NCI-H1105 (cell line): ENCODE measurements at places on chromosomes 1 and 21.

GRCh38 chr21:16407403-16408240, 677.8 kb downstream of the USP25 start:
- DNase-seq: no peak

DNA sequence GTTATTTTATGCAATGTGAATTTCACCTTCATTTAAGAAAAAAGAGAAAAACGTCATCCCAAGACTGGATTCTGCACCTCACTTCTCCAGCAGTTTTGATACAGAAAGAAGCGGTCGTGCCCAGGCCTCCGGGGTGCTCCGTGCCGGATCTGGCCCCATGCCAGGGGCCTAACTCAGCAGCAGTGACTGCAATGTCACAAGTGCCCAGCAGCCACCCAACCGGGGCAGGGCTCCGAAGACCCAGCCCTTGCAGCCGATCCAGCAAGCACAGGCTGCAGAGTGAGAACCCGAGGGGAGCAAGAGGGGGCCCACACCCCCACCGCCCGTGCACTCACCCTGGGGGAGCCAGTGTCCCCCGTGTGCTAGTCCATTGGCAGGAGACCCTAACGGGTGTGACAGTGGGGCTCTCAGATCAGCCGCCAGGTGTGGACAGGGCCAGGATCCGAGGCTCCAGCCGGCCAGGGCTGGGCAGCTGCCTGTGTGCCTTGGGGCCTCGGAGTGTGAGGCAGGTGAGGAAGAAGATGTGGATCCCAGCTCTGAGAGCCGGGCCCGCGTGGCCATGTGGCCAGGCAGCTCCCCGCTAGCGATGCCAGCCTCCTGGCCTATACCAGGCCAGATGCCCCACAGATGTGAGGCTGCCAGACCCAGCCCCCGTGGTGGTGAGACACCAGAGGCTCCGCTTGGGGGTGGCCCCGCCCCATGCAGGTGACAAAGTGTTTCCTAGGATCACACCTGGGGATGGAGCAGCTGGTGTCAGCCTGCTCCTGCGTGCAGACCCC, 60.6 kb downstream of the MEGF6 start:
- DNase-seq: no peak

DNA sequence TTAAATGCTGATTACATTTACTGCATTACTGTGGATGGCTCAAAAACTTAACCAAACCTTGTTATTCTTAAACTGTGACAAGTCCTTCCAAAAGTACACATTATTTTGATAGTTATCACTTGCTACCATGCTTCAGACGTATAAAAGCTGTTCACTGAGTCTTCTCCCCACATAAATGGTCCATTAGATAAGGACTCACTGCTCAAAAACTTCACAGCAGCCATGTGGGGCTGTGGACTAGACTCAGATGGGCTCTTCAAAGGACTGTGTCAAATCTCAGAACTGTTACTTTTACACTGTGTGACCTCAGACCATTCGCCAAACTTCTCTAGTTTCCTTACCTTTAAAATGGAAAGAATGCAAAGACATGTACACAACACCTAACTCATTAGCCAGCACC, 11.6 kb downstream of the SCAF4 start:
- no peak for DNase-seq

DNA sequence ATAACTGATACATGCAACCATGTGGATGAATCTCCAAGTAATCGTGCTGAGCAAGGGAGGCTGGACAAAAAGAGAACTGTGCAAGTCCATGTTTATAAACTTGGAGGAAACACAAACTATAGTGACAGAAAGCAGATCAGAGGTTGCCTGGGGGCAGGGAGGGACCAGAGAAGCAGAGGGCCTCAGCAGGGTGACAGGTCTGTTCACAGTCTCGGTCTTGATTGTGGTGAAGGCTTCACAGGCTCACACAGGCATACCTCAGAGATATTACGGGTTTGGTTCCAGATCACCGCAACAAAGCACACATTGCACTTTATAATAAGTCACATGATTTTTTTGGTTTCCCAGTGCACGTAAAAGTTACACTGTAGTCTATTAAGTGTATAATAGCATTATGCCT, 28.5 kb downstream of the ACOT7 start:
- DNase-seq: no peak

GRCh38 chr1:89608319-89608983, 24.5 kb upstream of the LRRC8C start:
- DNase-seq: no peak

DNA sequence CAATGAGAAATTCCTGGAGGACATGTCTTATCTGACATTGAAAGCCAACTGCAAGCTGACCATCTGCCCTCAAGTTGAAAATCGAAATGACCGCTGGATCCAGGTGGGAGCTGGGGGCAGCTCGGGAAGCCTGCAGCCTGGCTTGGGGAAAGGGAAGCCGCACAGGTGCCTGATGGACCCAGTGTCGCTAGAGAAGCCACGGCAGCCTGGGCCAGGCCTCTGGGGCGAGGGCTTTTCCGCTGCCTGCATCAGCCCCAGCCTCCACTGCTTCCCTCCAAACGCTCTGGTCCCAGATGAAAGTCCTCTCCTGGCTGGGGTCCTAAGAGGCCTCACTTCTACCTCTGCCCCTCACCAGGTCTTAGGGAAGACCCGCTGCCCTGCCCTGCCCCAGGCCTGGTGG, 18.8 kb upstream of the PADI3 start:
- no peak for DNase-seq

DNA sequence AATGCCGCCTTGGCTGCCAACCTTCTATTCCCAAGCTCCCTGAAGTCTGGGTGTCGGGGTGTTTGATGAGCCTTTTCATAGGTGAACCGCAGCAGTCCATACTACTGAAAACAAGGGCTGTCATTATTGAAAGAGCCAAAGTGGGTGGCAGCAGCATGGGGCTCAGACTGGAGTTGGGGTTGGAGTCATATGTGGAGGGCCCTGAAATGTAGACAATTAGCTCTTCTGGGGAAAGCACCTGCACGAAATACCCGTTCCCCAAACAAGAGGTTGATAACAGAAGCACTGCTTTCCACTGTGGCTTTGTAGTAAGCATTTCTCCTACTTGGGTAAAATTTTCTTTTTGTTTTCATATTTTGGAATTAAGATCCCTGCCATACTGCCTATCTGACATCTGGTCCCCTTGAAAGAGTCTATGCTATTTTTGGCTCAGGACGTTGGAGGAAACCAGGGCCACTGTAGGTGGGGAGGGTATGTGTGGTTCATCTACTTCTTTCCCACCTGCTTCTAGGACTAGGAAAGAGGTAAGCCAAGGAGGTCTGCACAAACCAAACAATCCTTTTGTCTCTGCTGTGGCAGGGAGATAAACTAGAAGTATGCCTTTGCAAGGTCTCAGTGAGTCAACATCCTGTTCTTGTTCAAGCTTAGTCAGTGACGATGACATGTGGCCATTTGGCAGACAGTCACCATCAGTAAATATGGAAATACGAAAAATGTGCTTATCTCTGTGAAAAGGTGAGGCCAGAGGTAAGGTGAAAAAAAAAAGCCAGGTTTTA, 197.0 kb upstream of the UBE2U start:
- no peak for DNase-seq

DNA sequence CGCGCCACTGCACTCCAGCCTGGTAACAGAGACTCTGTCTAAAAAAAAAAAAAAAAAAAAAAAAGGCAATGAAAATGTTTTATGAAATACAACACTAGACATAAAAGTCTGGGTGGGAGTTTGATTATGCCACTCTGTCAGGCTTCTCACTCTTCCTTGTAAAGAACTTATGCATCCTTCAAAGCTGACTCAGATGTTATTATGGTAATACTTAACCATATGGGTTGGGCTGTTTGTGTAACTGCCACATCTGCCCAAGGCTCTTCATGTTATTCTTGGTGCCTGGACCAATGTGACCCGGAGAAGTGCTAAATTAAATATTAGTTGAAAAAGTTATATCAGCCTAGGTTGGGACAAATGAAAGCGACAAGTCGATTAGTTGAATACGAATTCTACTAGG, 23.8 kb downstream of the FAM89A start:
- DNase-seq: no peak

- DNase-seq: no peak
These were observed 39.7 kb downstream of the EDN2 start for GRCh38 chr1:41444785-41445184.

- DNase-seq: no peak
These were observed 19.9 kb upstream of the ERICH3 start for GRCh38 chr1:74693473-74693872.

DNA sequence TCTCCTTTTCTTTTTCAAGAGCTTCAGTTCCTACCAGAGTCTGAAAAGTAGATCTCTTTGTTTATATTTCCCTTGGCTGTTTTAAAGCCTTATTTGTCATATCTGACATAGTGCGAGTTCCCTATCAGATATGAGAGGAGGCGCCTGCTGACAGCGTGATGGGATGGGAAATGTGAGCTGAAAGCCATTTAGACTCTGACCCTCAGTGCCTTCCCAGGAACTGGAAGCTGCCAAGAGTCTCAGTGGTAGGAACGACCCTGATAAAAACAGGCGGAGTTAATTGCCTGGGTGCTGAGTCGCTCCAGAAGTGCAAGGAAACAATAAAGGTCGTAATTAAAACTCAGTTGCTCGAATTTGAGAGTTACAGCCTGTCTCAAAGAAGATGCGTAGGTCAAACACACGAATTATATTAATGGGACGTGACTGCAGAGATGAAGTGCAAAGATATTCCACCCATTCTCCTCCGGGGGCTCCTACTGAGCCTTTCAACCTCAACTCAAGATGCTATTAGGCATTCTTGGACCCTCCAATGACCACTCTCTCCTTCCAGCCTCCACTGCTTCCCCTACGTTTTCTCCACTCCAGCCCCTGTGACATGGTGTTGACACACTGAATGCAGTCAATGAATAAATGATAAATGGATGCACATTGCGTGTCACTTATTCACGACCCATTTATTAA, 84.6 kb downstream of the KAZN start:
- no peak for DNase-seq

DNA sequence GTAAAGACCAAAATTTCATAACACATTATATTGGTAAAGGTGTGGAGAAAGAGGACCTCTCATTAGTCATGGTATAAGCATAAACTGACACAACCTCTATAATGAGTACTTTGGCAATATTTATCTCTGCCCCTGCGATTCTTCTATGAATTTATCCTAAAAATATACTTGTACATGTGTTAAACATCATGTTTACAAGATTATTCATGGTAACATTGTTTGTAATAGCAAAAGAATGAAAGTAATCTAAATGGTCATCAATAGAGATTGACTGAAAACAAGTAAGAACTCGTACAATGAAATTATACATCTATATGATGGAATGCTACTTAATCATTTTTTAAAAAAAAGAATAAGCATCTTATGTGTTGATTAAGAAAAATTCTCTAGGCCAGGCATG, 96.4 kb downstream of the KIAA0319L start:
- DNase-seq: no peak

DNA sequence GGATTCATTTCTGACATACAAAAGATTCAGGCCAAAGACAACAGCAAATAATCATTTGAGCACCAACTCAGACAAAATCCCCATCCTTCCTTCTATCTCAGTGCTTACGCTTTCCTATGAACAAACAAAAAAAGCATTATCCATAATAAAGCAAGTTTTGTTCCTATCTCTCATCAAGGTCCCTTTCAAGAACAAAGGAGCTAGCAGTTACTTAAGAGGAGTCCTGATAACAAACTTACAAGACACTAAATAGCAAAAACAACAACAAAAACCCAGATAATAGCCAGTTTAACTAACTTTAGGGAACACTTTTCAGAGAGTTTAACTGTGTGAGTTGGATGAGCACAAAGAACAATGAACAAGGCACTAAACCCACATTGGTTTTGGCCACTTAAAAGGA, 10.5 kb downstream of the EVI5 start:
- no peak for DNase-seq

DNA sequence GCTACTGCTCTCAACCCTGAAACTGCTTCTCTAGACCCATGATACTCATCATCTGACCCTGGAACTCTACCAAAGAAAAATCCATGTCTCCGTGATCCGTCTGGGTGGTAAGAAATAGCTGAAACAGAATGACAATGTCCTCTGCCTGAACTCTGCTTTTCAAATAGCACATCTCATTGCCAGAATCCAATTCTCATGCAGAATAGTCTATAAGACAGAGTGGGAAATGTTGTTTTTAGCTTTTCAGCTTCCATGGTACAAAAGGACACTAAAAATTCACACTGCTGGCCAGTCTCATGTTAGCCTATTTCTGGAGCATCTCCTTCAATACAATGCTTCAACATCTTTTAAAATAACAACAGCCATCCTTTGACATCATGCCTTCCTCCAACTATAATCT, 1355.8 kb upstream of the PRMT6 start:
- DNase-seq: no peak

GRCh38 chr21:32367158-32367557, 25.7 kb downstream of the URB1 start:
- no peak for DNase-seq

DNA sequence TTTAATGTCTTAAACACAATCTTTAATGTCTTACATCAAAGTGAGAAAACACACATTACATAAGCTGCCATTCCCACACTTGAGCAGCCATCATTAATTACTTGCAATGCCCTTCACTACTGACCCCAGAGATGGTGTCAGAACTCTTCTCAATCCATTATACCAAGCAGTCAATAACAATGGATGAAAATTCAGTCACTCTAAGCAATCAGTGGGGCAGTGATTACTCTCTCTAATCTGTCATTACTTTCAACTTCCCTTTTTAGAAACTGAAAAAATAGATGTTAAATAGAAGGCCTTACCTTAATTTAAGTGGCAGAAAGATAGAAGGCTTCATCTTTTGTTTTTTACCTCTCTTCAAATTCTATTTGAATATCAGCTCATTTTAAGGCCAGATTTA, 9.7 kb upstream of the FRRS1 start:
- DNase-seq: no peak

DNA sequence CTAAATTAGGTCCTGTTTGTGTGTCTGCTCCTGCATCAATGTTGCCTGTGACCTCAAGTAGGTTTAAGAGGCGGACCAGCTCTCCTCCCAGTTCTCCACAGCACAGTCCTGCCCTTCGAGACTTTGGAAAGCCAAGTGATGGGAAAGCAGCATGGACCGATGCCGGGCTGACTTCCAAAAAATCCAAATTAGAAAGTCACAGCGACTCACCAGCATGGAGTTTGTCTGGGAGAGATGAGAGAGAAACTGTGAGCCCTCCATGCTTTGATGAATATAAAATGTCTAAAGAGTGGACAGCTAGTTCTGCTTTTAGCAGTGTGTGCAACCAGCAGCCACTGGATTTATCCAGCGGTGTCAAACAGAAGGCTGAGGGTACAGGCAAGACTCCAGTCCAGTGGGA, 79.9 kb downstream of the PRDM2 start:
- no peak for DNase-seq

- DNase-seq: no peak
These were observed 595.3 kb downstream of the PTPRU start for GRCh38 chr1:29831500-29832117.

- no peak for DNase-seq
These were observed at the start of gene CFH for GRCh38 chr1:196651637-196652215. Gene CFH (plus strand): TSS chr1:196652043. CDS start chr1:196652118, 75 bp downstream.

DNA sequence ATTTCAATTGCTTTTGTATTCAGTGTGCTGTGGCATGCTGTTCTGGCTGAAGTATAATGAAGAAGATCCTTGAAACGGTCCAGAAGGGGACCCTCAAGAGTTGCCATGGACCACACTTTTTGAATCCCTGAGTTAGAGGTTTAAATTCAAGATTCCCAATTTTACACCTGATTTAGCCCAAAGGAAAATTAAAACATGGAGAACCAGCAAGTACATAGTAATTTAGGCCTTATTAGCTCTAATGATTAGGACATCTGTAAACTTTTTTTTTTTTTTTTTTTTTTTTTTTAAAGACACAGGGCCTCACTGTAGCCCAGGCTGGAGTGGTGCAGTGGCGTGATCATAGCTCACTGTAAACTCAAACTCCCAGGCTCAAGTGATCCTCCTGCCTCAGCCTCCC, 107.3 kb downstream of the ENAH start:
- DNase-seq: no peak

GRCh38 chr1:241551759-241552638, 19.8 kb downstream of the KMO start:
- DNase-seq: no peak
